ENCODE measurements at places on chromosomes 2 and 18.

GRCh38 chr2:211387734-211388133 is 831.3 kb downstream of the CPS1 start:
- no peak for DNase-seq

GRCh38 chr2:204853905-204854304 is 308.6 kb downstream of the PARD3B start:
- DNase-seq, result no peak

DNA sequence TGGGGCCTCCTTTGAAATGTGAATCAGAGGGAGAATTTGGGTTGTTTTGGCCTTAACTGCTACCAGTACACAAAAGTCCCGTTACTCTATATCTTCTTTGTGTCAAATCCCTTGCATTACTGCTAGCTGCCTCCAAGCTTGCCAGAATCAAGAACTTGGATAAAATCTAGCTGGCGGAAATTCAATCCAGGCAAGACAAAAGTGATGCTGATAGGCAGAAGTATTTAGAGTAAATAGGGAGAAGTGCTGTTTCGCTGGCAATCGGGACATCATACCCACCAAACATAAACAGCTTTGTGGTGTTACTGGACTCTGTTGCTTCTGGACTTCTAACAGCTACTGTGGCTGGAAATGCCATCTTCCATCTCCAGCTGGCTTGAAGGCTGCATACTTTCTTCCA is 2.5 kb downstream of the IFIH1 start:
- DNase-seq, result no peak

DNA sequence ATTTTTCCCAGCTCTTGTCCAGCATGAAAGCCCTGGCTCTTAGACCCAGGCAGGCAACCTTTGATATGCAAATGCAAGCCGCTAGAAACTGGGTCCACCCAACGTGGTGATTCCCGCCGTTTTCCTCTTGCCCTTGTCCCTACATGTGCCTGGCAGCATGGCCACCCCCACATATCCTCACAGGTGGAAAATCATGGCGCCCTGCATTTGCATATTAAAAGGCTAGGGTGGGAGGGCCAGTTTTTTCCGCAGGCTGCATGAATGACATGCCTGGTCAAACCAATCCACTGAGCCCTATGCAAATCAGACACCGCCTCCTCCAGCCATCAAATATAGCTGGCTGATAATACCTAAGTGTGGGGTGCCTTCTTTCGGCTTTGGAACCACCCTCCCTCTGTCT is 1091.8 kb upstream of the NXPH2 start:
- no peak for DNase-seq

DNA sequence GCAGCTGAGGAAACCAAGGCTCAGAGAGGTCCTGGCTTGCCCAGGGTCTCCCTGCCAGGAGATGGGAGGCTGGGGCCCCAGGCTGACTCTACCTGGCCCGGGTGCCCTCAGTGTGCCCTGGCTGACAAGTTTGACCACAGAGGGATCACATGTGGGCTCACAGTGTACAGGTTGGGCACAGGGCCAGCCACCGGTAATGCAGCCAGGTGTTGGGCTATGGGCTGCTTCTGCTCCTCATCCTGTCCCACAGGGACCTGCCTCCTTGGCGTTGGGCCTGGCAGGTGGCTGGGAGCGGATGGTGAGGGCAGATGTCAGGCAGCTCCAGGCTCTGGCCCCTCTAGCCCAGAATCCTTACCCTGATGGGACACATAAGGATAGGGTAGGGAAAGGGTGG is 250.5 kb downstream of the LOXHD1 start:
- DNase-seq, result no peak

GRCh38 chr18:57333940-57334339 is 18.4 kb upstream of the ST8SIA3 start:
- no peak for DNase-seq

GRCh38 chr2:208375491-208376068 is 31.0 kb upstream of the PTH2R start:
- DNase-seq, result no peak

- DNase-seq, result no peak
Measured at GRCh38 chr2:218123986-218124385, 1.8 kb upstream of the CXCR2 start.

DNA sequence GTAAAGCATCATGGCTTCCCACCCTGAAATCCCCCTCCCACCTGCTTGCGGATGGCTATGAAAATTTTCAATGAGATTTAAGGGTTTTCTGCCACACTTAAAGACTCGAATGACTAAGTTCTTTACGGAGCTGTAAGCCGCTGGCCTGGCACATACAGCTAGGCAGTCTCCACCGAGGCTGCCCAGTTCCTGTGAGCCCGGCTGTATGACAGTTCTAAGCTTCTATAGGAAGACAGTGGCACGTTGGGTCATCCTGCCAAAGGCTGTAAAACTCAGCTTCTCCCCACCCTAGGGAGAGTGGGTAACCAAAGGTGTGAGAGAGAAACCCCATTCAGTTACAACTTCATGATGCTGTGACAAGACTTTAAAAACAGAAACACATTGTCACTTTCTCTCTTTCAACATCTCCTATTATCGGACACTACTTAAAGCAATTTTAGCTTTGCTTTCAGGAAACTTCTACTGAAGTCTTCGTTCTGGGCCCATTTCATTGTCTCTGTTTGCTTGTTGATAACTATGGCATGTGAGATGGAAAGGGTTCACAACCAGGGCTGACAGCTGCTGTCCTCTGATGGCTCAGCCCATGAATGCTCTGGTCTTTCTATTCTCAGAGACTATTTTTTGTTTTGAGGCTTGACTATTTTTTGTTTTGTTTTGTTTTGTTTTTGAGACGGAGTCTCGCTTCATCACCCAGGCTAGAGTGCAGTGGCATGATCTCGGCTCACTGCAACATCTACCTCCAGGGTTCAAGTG is 7.1 kb downstream of the CASP8 start:
- DNase-seq, result no peak

DNA sequence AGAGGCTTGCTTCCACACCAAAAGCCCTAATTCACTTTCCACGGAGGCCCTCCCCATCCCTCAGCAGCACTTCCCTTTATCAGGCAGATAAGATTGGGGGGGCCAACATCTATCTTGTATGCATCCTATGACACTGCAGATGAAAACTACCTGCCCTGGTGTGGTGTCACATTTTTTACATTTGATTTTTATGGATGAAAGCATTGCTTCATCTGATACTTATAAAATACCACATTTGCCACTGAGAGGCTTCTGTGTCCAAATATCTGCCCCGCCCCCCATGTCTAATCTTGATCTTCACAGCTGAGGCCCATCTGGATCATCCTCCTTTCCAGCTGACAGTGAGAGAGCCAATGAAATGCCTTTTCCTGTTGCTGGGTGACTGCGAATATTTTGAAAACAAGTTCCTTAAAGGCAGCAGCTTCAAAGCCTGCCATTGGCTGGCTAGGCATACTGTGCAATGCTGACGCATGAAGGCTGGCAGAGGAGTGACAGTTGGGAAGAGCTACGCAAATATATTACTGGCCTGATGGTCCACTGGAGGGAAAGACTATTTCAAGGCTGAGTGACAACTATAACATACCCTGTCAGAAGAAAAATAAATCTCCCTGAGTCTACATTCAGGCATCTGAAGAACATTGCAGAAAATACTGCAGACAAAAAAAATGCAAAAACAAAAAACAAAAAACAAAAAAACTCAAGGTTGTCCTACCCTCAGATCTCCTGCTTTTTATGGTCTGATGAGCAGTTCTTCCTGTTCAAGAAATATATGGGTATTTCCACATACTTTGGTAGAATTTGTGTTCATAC is 318.7 kb downstream of the PDE11A start:
- DNase-seq, result peak; percentile 67

- no peak for DNase-seq
Measured at GRCh38 chr2:203808046-203808750, 59.4 kb upstream of the CTLA4 start.

DNA sequence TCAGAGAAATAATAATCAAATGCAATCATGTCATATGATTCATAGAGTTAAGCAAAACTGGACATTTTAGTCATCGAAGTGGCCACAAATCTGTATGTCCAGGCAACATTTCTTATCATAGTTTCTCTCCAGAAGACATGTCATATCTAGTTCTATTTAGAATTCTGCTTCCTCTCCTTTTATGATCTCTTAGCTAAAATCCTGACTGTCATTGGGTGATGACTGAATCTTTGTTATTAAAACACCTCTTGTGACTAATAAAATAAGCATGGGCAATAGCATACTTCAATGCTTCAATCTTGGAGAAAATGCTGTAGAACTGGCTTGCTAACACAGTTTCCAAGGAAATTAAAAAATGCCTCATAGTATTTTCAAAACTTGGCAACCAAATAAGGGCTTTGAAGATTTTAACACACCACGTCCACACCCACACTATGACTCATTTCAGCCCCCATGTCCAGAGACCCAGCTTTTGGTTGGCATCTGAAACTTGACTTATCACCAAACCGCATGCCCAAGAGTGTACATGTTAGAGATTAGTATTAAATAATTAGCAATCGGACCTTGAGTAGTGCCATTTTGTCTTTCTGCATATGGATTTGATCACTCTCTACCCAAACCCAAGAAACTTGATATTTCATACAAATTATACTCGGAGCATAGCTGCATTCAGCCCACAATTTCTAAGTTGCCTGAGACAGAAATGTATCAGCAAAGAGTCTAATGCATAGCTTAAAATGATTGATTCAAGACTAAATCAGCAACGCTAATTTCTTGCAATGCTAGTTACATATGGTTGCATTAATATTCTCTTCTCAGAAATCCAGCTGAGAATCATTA is 106.5 kb upstream of the ETAA1 start:
- no peak for DNase-seq

DNA sequence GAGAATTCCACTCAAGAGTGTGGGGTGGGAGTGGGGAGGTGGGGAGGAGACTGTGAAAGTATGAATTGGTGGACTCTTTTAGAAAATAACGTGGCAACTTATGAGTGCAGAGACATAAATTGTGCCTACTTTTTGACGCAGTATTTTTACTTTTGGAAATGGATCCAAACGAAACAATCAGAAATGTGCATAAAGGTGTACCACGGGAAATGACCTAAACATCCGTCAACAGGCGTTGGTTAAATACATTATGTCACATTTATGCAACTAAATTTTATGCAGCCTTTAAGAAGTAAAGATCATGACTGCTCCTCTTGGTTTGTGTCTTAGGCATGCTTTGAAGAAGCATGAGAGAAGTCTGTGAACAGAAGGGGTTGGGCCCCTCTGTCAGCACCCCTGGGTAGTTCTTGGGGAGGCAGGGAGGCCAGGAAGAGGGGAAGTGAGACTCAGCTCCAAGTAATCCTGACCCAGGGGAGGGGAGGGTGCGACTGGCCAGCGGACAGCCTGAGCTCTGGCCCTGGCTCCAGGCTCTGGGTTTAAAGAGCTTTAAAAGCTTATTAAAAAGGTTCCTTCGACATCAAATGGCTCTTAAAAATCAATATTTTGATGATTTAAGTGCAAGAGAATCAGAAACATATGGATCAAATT is 126.4 kb upstream of the HAAO start:
- no peak for DNase-seq

- DNase-seq, result no peak
Measured at GRCh38 chr2:132977812-132978529, 308.0 kb upstream of the LYPD1 start.

- no peak for DNase-seq
Measured at GRCh38 chr2:120930864-120931263, 195.2 kb downstream of the GLI2 start.

- DNase-seq, result no peak
Measured at GRCh38 chr2:239095460-239096081, 247.7 kb downstream of the TWIST2 start.

- DNase-seq, result no peak
Measured at GRCh38 chr2:190693533-190694232, 44.8 kb downstream of the NAB1 start.

- no peak for DNase-seq
Measured at GRCh38 chr18:3236470-3236869, 11.1 kb upstream of the MYL12A start.

DNA sequence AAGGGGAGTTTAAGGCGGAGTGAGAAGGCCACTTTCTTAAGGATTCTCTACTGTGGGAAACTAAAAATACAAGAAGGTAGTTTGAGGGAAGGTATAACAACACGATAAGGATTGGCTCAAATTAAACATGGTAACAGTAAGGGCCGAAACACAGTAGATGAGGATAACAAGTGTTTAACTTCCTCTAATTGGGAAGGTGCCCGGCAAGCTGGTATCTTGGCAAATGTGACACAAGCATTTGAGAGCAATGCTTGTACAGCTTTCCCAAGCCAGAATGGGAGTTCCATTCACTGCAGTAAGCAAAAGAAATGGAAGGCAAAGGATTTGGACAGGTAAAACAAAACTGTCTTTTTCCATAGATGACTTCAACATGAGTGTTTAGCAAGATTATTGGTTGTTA is 19.8 kb downstream of the USP40 start:
- DNase-seq, result no peak

- DNase-seq, result no peak
Measured at GRCh38 chr2:181129364-181130056, 149.1 kb downstream of the UBE2E3 start.

Measured in small intestine (tissue), 16 donors.